ENCODE measurements at places on chromosomes 7 and 10.

DNA sequence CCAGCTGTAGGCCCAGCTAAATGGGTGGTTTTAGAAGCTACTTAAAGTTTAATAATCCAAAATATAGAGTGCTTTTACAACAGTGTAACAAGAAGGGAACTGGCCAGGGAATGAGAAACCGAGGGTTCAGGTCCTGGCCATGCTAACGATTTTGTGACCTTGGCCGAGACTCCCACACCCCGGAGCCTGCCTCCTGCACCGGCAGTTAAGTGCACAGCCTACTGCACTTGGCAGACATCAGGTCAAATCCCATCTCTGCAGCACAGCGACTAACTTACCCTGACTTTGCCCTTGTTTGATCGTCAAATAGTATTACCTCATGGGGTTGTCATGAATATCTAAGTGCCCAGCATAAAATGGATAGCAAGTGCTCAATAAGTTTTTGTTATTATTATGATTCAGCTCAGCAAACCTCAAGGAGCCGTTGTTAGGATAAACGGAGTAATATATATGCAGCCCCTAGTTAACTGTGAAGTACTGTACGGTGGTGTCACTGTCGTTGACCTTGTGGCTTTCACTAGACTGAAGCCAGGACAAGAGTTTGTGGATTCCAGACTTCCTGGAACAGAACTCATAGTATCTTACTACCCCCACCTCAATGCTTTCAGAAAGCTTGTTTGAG is 35.5 kb downstream of the LYZL1 start:
- DNase-seq, result no peak

- peak; percentile 54 for DNase-seq
Observed at GRCh38 chr7:36967387-36967786, 243.1 kb upstream of the AOAH start.

- no peak for DNase-seq
Observed at GRCh38 chr10:12372846-12373245, 23.5 kb downstream of the CAMK1D start.

DNA sequence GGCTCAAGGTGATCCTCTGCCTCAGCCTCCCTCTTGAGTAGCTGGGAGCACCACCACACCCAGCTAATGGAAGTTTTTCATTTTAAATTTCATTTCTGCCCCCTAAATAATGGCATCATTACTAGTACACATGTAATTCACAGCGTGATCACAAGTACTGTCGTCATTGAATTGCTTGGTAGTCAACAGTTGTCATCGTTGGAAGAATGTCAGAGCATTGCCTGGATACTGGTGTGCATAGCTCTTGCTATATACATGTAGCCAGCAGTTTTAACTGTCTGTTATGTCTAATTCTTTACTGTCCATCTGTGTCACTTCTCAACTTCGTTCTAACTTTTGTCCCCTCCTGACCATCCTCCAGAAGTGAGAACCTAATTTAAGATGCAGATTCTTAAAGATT is 62.1 kb downstream of the CRPPA start:
- DNase-seq, result no peak

GRCh38 chr10:19412531-19412930 is 363.9 kb downstream of the MALRD1 start:
- no peak for DNase-seq

- no peak for DNase-seq
Observed at GRCh38 chr7:67429735-67430134, 433.1 kb downstream of the TYW1 start.

Measured in glutamatergic neuron (in vitro differentiated cells).